NCI-H774 (cell line): ENCODE measurements at places on chromosomes 4 and X.

- no peak for DNase-seq
These were observed 57.4 kb downstream of the NSD2 start for GRCh38 chr4:1928356-1929239.

- no peak for DNase-seq
These were observed 89.7 kb downstream of the ITIH6 start for GRCh38 chrX:54708404-54708803.

DNA sequence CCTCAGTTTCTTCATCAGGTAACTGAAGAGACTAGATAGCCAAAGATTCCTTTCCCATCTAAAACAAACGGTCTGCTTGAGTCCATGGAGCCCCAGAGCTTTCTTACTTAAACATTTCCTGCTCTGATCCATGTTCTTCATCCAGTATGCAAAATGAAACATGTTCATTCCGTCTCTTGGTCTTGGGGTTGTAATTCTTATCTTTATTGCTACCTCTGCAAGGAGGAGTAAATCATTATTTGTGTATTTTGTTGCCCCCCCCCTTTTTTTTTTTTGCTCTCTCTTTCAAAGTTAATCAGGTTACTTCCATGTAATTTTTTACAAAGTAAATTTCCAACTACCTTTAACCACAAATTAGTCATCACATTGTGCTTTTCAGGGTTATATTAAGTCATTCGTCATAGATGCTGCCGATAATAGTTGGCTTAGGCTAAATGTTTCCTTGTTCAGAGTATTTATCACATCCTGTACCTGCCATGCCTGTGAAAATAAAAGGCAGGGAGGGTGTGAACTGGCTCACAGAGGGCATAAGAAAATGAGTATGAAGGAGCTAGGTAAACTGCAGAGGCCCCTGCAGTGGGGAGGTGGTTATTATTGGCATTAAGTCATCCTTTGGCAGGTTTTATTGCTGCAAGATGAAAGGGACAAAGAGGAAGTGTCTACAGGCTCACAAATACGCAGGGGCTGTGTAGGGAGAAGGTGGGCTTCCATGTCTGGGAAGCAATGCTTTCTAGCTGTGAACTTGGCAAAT, 76.7 kb upstream of the HS3ST1 start:
- DNase-seq, result no peak

DNA sequence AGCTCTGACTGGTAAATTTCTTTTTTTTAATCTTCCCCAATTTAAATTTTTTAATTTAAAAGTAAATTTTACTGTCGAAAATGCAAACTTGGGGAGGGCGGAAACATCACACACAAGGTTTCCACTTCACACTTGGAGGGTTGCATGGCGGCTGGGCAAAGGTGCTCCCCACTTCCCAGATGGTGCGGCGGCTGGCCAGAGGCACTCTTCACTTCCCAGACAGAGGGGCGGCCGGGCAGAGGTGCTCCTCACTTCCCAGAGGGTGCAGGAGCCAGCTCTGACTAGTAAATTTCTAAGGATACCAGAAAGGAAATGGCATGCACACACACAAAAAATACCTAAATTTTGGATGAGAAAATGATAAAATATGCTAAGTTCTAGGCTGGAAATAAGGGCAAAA, 16.4 kb downstream of the C1QTNF7 start:
- DNase-seq, result no peak

DNA sequence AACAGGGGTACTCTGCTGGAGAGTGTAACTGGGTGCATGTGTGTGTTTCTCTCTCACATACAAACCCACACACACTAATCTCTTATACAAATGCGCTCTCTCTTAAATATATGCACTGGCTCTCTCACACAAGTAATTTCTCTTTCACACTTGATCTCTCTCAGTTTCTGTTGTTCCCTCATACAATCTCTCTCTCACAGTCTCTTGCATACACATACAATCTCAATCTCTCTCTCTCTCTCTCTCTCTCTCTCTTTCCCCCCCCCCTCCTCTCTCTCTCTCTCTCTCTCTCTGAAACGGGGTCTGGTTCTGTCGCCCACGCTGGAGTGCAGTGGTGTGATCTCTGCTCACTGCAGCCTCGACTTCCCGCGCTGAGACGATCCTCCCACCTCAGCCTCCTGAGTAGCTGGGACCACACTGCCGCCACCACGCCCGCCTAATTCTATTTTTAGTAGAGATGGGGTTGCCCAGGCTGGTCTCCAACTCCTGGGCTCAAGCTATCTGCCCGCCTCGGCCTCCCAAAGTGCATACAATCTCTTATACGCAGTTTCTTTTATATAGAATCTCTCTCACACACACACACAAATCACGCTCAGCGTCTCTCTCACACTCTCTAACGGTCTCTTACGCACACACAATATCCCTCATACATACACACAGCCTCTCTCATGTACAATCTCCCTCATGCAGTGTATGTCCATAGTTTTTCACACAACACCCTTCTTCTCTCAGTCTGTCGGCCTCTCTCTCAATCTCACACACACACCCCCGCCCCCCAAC, 518 bp upstream of the FAM241A start:
- DNase-seq, result no peak

GRCh38 chr4:140037353-140038030, 116.5 kb downstream of the MAML3 start:
- DNase-seq, result no peak

- no peak for DNase-seq
These were observed 325.6 kb downstream of the ARHGAP10 start for GRCh38 chr4:148057516-148057915.

- no peak for DNase-seq
These were observed 73.9 kb downstream of the IRF2 start for GRCh38 chr4:184400375-184400870.

DNA sequence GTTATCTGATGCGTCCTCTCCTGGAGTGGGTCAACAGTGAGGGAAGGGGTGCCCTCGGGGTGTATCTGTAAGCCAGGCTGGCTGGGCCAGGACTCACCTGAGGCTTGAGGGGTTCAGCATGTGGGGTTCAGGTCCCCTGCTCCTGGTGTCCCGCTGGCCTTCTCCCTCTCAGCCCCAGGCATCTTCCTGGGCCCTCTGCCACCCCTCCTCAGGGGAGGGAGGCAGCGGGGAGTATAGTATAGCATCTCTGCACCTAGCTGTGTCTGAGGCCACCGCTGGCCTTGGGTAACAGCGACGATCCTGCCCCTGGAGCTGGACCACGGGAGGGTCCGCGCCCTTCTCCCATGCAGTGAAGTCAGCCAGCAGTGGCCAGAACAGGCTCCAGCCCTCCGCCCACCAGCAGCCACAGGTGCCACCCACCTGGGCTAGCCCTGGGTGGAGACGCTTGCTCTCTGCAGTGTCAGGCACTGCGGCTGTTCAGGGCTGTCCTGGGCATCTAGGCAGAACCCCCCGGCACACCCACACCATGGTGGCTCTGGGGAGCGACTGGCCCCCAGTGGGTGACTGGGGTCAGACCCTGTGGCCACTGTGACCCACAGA, 110.7 kb upstream of the NKX1-1 start:
- no peak for DNase-seq

DNA sequence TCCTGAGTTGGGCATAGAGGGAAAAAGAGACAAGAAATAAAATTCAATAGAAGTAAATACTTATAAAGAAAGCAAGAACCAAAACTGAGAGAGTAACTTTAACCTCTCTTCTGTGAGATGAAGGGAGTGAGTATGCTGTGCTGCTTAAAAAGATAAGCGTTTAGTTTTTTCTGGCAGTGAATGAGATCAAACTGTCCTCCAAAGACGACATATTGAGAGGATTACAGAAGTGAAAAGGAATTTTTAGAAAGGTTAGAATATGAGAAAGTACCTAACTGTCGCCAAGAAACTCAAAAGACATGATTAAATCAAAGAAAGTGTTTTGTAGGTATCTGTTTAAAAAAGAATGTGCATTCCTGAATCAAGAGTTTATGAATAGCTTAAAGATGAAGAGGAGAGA, 16.0 kb downstream of the GAB1 start:
- no peak for DNase-seq

GRCh38 chr4:70538869-70539268, 20.5 kb downstream of the AMTN start:
- DNase-seq, result no peak

DNA sequence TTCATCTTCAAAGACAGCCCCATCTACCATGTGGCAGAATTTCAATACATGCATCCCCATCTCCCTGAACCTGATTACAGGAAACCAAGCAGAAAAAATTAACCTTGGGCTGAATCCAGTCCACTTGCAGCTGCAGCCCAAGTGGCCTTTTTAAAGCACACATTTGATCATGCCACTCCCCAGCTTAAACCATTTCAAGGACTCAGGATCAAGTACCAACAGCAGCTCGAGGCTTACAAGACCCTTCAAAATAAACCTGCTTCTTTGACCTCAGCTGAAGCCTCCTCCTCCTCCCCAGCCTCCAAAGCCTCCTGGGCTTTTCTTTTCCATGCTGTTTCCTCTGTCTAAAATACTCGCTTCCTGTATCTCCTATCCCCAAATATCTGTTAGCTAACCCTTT, 50.7 kb upstream of the KIT start:
- DNase-seq, result no peak

GRCh38 chr4:151727365-151727764, 33.4 kb downstream of the GATB start:
- DNase-seq, result no peak

GRCh38 chr4:184298254-184298653, 80.6 kb upstream of the ENPP6 start:
- DNase-seq, result no peak

- DNase-seq, result no peak
These were observed 108.3 kb upstream of the ARSJ start for GRCh38 chr4:114087596-114088230.

DNA sequence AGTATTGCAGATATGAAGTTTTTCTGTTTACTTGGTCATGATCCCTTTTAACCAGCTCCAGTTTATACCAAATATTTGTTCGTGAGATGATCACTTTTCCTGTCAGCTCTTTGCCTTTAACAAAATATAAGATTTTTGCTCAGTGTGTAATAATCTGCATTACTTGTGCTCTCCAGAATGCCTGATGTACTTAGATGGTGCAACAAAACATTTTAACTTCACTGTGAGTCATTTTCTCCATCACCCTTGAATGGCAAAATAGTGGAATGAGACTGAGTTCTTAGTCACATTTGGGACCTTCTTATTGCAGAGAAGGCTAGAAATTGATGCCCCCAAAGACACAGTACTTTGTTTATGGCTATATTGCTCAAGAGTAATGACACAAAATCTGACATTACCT, 252.0 kb downstream of the FRMPD4 start:
- DNase-seq, result no peak

- no peak for DNase-seq
These were observed 5.8 kb upstream of the TMEM271 start for GRCh38 chr4:581753-582361.

DNA sequence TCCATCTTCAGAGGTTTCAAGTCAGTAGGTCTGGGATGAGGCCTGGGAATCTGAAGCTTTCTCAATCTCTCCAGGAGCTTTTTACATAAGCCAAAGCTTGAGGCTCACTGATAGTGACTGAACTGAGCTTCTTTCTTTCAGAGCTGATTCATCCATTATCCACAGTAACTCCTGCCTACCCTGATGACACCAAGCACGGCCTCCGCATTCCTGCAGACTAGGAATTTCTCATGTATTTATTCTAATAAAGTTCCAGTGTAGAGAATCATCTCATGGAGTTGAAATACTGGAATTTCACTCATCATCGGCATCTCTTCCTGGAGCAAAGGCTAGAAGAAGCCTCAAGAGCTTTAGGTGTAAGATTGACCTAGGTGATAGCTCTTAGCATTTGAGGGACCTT, 12.1 kb upstream of the DCTD start:
- DNase-seq, result no peak

DNA sequence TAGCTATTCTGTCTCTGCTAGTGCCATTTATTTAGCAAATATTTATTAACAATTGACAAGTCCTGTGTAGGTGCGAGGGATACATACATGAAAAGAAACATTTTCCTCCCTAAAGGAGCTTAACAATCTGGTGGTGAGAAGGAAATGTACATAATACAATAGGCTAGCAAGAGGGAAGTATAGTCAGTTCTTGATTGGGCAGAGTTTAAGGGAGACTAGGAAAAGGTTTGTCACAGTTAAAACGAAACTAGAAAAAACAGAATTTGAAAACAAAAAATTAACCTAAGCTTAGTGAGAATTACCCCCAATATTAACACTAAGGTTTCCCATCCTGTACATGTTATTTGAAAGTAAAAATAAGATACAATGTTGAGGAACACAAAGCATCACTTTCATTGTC, 8.6 kb upstream of the MAML3 start:
- DNase-seq, result no peak

DNA sequence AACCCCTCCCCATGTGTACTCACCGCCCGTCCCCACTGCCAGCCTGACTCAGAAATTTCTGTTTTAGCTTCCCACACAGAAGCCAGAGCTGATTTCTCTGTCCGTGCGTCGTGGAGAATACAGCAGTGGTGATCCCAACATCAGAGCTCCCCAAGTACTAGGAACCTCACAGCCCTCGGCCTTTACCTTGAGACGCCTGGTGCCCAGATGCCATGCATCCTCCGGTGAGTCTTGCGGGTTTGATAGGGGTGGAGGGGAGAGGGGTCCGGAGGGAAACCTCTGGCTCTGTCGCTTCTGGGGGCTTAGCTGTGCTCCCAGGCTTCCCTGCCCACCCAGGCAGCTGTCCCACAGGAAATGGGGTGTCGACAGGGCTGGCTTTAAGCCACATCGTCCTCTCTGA, 2.1 kb downstream of the LOC101059915 start:
- DNase-seq, result no peak

GRCh38 chr4:137635108-137635507, 102.8 kb upstream of the PCDH18 start:
- no peak for DNase-seq

GRCh38 chr4:89539374-89539773, 231.8 kb upstream of the GPRIN3 start:
- DNase-seq, result no peak

DNA sequence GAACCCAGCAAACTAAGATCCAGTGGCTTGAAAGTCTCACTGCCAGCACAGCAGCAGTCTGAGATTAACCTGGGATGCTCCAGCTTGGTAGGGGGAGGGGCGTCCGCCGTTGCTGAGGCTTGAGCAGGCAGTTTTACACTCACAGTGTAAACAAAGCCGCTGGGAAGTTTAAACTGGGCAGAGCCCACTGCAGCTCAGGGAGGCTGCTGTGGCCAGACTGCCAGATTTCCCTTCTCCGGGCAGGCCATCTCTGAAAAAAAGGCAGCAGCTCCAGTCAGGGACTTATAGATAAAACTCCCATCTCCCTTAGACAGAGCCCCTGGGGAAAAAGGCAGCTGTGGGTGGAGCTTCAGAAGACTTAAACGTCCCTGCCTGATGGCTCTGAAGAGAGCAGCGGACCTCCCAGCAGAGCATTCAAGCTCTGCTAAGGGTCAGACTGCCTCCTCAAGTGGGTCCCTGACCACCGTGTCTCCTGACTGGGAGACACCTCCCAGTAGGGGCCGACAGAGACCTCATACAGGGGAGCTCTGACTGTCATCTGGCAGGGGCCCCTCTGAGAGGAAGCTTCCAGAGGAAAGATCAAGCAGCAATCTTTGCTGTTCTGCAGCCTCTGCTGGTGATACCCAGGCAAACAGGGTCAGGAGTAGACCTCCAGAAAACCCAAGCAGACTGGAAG, 45.1 kb upstream of the CDX4 start:
- DNase-seq, result no peak
